Activated CD8-positive, alpha-beta T cell treated with anti-CD3 and anti-CD28 coated beads for 36 hours (primary cell): ENCODE measurements at places on chromosomes 13 and 19. TPM values are rescaled to one million over a fixed set of nuclear protein-coding genes. Genes with fewer than 3 reads are reported as not detected.

Gene LILRB4
- total RNA-seq, result not detected

Gene ZIC5
- total RNA-seq, result not detected

Gene ZNF415
- total RNA-seq, result 3.7 TPM

Gene ZNF792
- 5.6 TPM for total RNA-seq

Gene MYADM
- total RNA-seq, result 64.7 TPM

Gene NOSIP
- 75.6 TPM for total RNA-seq
